ENCODE measurements at places on chromosomes 6 and 20.

GRCh38 chr20:63967330-63968135 lies 2.2 kb downstream of the ZNF512B start:
- DNase-seq, result no peak

DNA sequence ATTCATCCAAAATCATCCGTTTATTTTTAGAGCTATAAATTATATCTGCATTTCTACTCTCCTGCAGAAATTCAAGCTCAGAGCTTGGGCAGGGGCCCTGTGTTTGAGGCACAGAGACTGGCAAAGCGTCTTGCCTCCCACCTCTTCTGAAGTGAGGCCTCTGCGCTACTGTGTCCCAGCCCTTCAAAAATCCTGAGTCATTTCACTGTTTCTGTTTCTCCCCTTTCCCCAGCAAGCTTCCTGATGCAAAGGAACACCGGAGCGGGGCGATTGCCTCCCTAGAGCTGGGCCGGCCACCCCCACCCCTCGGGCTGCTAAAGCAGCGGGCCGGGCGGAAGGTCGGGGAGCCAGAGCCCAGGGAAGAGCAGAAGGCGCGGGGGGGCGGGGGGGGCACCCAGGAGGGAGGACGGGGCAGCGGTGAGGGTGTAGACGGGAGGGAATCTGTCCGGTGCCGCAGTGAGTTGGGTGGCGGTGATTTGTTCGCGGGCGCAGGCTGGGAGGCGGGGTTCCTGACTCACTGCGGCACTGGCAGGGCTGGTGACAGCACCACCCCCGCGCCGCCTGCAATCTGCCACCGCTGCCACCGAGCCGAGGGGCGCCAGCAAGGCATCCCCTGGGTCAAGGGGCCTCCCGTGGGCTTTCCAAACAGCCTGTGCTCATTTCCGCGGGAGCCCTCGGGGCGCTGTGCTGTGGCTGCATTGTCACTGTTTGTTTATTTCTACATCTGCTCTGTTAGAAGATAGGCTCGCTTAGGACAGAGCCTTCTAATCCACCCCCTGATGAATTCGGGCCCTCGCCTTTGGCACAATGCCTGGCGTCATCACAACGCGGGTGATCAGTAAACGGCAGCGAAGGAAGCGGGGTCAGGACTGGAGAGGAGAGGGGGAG lies 46.5 kb upstream of the SNAP25 start:
- DNase-seq, result peak; percentile 48

DNA sequence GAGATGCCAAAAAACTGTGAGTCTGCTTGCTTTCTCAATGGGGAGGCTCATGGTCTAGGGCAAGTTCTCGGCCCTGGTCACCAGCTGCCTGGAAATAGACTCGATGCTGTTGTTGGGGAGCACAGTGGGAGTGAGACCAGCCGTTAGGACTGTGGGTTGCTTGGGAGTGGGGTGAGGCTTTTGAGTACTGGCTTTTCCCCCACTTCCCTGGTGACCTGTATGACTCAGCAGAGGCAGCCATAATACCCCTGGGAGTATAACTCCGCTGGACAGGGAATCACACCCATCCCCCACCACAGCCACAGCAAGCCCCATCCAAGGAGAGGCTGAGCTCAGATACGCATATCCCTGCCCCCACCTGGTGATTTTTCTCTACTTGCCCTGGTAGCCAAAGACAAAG lies 48.9 kb upstream of the OGFRL1 start:
- no peak for DNase-seq

DNA sequence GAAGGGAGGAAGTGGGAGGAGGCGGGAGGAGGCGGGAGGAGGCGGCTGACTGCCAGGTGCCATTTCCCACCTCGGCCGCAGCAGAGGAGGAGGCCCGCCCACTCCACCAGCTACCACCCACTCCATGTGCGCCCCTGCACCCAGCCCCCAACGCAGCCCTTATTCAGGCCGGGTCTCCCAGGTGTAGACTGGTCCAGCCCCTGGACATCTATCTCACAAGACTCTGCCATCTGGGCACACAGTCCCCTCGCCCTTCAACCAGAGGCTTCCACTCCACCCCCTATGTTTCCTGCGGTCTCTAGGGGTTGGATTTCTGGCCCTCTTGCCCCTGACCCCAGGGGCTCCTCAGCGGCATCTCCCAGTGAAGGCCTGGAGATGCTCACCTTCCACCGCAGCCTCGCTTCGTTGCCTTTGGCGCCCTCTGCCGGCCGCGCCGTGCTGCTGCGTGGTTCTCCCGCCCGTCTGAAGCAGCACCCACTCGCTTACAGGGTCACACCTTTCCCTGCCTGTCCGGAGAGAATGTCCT lies 32.6 kb upstream of the FAM83D start:
- peak; percentile 83 for DNase-seq

DNA sequence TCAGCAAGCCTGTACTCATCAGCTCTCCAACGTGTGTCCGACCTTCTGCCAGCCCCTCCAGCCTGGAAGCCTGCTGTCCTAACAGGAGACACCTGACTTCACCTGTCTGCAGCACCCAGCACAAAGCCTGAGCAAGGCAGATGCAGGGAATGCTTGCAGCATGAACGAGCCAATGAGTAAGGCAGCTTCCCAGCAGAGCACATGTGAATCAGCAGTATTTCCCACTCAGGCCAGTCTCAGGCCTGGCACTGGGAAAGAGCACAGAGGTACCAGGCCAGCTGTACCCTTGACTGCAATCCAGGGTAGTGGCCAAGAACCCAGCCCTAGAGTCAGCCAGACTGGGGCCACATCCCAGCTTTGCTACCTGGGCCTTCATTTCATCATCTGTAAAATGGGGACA lies 120.8 kb downstream of the MAFB start:
- DNase-seq, result no peak

DNA sequence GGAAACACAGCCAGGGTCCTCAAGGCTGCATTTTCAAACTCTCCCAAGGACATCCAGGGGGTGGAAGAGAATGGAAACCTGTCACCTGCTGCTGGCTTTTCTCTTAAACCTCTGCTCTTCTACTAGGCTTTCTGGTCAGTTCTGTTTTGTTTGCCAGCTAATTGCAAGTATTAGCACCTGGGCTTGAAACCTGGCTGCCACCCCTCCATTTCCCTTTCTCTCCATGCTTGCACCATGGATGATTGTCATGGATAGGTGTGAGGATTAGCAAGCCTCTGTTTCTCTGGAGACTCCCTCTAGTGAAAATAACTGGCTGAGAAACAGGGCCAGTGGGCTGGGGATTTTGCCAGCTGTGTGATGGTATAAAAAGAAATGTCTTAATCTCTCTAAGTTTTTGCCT lies 33.0 kb upstream of the GPR6 start:
- no peak for DNase-seq

DNA sequence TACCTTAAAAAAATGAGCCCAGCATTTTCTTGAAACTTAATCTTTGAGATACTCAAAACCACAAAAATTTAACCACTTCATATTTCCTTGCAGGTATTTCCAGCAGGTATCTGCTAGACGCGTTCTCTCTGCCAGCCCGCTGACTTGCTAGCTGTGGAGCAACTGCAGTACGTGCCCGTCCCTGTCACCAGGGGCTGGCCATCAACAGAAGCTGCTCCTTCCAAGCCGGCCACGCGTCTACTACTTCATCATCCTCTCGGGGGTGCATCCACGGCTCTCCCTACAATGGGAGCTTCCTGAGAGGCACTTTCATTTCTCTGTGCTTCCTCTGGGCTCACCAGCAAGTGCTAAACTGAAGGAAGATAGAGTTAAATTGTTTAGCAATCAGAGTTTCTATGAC lies 132.4 kb downstream of the DTNBP1 start:
- no peak for DNase-seq

- no peak for DNase-seq
Measured at GRCh38 chr6:156337801-156338200, 439.4 kb upstream of the ARID1B start.

- peak; percentile 47 for DNase-seq
Measured at GRCh38 chr6:34143884-34144580, 1.9 kb downstream of the GRM4 start.

GRCh38 chr6:70210462-70210861 lies 92.4 kb downstream of the COL9A1 start:
- DNase-seq, result no peak

- DNase-seq, result no peak
Measured at GRCh38 chr20:1536893-1537730, 20.4 kb downstream of the SIRPD start.

DNA sequence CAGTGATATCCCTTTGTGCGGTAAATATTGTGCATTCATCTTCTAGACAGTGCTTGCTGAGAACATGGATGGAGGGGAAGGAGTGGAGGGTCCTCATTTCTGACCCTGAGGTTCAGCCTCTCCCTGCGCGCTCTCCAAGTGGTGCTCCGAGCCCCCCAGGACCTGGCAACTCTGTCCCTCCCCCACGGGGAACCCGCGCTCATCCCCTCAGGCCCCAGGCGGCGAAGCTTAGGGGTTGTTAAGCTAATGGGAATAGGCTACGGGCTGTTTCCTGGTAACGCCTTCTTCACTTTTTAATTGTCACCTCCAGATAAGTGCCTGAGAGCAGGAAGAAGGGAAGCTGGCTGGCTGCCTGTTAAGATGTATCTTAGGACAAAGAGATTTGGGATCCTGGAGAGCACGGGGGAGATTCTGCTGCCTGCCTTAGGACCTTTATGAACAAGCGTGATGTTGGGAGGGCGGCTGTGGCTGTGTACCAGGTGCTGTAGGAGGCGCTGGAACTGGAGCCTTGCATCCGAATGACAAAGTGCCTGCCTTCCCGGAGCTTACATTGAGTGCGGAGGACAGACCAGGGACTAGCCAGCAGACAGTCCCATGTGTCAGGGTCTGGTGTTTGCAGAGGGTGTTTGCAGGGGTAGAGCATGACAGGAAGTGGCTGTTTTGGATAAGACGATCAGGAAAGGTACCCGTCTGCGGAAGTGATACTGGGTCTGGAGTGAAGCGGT lies 11.7 kb downstream of the TSHZ2 start:
- peak; percentile 19 for DNase-seq
